ENCODE measurements at places on chromosomes 2 and 18.

GRCh38 chr2:95266781-95267430 lies 7.3 kb upstream of the PROM2 start:
- DNase-seq: no peak

- no peak for DNase-seq
Measured at GRCh38 chr2:191061381-191061980, 47.5 kb upstream of the STAT1 start.

DNA sequence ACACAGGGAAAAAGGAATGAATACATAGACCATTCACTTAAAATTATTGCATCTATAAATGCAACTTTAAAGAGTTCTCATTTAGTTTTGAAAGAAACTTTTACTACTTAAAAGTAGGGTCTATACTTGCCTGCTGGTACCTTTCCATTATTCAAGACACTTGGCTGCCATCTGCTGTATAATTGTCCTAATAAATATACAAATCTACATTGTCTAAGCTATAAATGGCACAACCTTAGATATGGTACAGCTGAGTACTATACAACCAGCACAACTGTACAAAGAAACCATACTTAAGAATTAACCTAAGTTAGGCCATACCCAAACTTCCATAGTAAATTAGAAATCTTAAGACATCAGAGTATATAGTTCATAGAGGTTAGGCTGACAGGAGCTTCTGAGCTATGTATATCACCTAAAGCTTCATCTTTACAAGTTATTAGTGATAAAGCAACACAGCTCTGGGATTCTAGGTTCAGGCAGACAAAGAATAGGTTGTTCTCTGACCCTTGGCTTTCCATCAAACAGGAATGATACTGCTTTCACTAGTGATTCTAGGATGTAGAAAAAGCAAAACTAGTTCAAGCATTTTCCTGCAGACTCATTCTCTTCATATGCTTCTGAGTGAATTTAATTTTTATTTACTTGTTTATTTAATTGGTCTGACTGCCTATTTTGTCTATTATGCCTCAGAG lies 22.1 kb downstream of the EXOC6B start:
- no peak for DNase-seq

DNA sequence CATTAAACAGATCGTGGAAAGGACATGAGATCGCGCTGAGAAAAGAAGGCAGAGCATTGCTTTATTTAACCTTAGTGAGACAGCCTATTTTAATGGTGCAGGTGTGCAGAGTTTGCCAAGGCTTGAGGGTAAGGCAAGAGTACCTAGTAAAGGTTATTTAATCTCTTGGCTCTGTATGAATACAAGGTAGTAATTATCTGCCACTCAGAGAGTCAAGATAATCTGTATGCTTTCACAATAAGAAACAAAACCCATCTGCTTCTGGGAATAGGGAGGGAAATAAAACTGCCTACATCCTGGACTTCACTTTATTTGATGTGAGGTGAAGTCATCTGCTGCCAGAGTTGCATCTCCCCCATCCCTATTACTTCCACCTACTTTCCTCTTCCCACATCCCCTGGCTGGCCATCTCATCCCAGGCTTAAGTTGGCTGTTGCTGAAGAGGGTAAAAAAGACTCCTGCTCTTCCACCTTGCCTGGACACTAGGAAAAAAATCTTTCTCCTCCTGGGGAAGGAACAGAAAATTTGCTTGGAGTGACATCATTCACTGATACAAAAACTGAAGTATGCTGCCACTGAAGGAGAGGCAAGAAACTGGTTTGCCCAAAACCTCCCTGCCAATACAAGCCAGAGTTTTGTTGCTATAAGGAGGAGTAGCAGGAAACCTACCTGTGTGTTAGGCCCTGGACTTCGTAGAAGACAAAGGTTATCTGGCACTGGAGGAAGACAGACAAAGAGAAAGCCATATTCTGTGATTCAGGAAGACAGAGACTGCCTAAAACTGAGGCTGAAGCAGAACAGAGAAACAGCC lies 35.8 kb upstream of the ARHGAP25 start:
- DNase-seq: no peak

GRCh38 chr2:240296476-240297255 lies 138.8 kb upstream of the GPC1 start:
- DNase-seq: no peak

DNA sequence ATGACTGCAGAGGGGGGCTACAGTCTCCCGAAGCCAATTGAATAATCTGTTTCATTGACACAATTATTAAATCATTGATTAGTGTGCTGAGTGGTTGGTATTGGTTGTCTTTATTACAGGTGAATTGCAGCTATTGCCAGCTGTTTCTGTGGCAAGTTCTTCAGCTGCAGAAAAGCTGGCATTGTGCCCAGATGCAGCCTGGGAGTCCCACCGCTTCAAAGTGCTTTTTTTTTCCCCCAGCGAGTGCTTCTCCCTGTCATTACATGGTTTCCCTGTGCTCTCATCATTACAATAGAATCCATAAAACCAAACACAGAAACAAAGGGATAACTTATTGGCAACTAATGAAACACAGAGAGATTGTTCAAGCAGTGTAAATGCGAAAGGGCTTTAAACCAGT lies 164.7 kb downstream of the GRB14 start:
- DNase-seq: no peak

- DNase-seq: no peak
Measured at GRCh38 chr2:212644195-212644837, 105.7 kb upstream of the ERBB4 start.

- DNase-seq: no peak
Measured at GRCh38 chr2:52659546-52659945, 1108.1 kb upstream of the CHAC2 start.

DNA sequence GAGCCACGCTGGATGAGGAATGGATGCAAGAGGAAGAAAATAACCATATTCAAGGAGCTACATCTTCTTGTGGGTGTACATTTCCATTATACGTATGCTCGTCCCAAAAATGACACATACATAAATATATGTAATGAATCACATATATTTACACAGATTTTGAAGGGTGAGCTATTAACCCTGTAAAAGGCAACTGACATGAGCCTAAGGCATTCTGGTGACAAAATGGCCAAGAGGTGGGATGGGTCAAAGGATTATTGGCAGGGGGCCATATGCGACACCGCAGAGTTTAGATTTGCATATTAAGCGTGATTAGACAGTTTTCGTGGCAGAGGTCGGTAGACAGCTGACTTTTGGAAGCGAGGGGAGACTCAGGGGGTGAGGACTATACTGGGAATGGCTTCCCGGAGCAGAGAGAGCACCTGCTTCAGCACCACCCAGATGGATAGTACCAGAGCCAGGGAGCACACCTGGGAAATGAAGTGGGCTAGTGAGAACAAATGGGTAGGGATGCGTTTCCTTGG lies 431 bp upstream of the CNRIP1 start:
- DNase-seq: peak; percentile 44

- DNase-seq: no peak
Measured at GRCh38 chr2:241798081-241798630, 10.8 kb upstream of the NEU4 start.

DNA sequence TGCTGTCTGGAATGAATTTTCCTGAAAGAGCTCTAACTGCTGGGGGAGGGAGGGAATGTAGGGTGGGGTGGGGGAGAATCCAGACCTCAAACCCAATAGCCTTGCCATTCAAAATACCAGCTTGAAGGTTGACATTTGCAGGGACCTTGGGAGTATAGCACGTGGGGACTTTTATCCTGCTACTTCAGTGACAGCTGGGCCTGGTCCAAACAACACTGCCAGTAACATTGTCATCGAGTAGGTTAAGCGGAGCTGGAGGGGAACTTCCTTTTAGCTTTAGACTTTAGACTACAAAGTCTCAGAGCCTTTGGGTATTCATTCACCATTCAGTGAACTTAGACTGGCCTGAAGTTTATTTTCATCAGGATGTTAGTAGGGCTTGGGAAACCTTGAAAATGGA lies 248.7 kb downstream of the MEIS1 start:
- no peak for DNase-seq

DNA sequence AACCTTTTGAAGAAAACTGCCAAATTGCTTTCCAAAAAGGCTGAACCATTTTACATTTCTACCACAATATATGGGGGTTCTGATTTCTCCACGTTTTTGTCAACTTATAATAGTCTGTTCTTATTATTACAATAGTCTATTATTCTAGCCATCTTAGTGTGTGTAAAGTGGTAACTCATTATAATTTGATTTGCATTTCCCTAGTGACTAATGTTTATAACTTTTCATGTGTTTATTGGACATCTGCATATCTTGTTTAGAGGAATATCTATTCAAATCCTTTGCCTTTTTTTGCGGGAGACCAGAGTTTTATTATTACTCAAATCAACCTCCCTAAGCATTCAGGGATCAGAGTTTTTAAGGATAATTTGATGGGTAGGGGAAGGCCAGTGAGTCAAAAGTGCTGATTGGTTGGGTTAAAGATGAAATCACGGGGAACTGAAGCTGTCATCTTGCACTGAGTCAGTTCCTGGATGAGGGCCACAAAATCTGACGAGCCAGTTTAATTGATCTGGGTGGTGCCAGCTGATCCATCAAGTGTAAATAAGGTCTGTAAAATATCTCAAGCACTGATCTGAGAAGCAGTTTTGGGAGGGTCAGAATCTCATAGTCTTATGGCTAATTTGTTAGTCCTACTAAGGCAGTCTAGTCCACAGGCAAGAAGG lies 303.4 kb upstream of the NCKAP5 start:
- no peak for DNase-seq

DNA sequence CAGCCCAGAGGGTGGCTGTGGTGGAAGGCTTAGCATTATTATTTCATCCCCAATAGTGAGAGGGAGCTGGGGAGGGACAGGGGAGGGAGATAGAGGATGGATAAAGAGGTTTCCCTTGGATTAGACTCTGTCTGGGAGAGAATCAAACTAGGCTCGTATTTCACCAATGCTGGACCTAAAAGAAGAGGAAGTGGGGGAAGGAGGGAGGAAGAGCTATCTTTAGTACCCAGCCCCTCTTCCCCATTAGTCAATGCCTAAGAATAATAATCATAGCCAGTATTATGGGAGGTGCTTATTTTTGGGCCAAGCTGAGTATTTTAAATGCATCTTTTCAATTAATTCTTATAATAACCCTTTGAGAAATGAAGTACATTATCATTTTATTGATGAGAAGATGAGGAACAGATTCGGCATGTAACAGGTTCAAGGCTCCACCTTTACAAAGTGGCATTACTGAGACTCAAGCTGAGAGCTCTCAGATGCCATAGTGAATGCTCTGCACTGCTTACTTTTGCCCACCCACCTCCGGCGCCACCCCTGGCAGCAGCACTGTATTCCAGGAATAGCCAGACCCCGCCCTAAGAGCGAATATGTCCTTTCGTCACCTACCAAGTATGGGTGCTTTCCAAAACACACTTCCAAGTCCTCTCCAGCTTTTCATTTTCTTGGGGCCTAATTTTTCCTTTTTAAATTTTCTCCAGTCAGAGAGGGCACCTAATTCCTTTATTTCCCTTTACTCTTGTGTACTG lies 21.0 kb downstream of the PAX8 start:
- DNase-seq: no peak

- no peak for DNase-seq
Measured at GRCh38 chr2:81206216-81206615, 901.7 kb upstream of the LRRTM1 start.

GRCh38 chr2:189076572-189076971 lies 102.4 kb downstream of the COL3A1 start:
- DNase-seq: no peak

- peak; percentile 92 for DNase-seq
Measured at GRCh38 chr2:88227446-88227845, 57.3 kb downstream of the THNSL2 start.
